ENCODE measurements at places on chromosomes 5 and 9.

- no peak for DNase-seq
Measured at GRCh38 chr9:114092336-114092735, 6.8 kb downstream of the KIF12 start.

GRCh38 chr5:132466433-132467286, 23.9 kb downstream of the IRF1 start:
- peak; percentile 49 for DNase-seq

DNA sequence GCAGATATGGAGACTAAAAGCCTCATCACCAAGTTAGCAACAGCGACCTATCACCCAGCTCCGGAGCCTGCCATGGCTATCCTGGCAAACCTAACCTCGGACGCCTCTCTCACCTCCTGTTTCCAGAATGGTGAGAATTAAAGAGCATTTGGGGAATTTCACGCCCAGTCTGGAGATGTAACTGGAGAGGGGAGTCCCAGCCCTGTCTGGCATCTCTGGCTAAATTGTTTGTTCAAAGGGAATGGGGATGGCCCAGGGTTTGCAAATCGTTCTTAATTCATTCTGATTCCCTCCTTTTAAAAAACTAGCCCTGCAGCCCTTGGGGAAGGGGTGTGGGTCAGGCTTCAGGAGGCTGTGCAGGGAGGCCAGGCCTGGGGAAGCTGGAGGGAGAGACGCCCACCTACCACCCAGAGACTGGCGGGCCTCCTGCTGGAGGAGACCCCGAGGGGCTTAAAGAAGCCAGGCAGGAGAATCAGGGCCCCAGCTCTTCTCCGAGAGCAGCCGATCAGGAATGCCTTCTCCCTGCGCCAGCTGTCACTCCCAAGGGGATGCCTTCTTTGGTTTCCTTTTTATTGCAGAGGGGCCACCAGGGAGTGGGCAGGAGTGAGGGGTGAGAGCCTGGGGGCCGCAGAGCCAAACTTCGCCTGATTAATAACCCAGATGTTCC, 964 bp upstream of the COL5A1 start:
- no peak for DNase-seq

GRCh38 chr9:80550181-80550580, 978.4 kb downstream of the TLE4 start:
- DNase-seq, result no peak

All from activated CD4-positive, alpha-beta T cell treated with anti-CD3 and anti-CD28 coated beads for 4 hours (primary cell).